LoVo (cell line): ENCODE measurements at places on chromosomes 2 and 18.

DNA sequence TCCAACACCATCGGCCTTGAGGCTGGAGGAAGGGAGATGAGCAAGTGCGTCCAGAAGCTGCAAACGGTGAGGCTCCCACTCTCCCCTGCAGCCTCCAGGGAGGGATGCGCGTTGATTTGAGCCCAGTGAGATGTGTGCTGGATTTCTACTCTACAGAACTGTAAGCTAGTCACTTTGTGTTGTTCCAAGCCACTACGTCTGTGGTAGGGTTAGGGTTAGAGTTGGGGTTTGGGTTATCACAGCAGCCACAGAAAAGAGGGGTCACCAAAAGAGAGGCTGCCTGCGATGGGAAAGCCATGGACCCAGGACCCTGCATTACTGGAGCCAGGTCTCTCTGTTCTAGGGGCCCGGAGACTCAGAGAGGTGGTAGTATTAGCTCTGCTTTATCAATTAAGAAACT, 94.5 kb downstream of the KCNF1 start:
- DNase-seq = no peak

DNA sequence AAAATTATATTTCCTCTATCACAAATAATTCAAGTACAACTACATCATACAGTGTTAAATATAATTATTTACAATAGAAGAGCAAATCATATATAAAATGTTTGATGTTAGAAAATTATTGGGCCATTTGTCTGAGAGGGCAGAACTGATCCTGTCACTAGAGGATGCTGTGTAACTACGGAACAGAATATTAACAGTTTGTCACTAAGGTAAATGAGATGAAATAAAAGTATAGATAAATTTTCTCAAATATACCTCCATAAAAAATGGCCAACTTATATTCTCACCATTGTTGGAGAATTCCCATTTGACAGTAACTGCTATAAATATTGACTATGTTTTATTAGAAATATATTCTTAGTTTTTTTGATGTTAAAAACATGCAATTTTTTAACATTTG, 1067.4 kb upstream of the DDX18 start:
- DNase-seq = no peak

GRCh38 chr18:57135699-57136098, 11.2 kb upstream of the BOD1L2 start:
- DNase-seq = no peak

GRCh38 chr2:8260213-8260612, 421.6 kb upstream of the ID2 start:
- DNase-seq = no peak

- DNase-seq = no peak
Observed at GRCh38 chr2:106187273-106187891, 6.7 kb downstream of the UXS1 start.

DNA sequence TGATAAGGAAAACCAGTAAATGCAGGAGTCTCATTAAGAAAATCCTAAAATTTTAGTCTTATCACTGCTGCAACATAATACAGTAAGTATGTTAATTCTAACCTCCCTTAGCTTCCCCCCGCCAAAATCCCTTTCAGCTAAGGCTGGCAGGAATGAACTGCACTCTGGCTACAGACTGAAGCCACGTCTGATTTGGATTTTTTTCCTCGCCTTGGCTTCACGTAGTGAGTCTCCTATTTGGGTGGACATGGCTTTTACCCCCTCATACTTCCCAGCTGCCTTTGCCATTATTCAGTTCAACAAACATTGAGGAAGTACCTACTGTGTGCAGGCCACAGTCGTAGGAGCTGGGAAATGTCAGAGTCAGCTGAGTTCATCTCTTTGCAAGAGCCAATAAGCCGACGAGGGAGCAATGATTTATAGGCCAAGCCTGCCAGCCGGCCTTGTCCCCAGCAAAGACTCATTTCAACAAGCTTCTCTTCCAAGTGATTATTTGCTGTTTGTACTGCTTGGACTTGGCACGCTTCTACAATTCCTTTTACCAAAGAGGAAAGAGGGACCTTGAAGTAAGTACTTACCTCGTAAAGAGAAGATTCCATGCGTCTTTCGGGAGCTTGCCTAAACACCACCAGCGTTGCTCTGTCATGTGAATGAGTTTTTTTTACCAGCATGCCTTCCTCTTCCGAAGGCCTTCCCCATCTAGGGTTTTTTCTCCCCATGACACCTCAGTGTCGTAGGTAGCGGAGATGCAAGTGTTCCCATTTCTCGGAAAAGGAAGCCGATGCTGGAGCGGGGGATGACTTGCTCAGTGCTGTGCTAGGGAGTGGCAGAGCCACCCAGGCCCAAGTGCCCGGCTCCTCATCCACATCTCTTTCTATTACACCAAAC, 138.6 kb downstream of the KLHL29 start:
- no peak for DNase-seq
